NCI-H446 treated with DMSO at 0.1 percent for 48 hours (cell line): ENCODE measurements at places on chromosomes 13 and 19.

DNA sequence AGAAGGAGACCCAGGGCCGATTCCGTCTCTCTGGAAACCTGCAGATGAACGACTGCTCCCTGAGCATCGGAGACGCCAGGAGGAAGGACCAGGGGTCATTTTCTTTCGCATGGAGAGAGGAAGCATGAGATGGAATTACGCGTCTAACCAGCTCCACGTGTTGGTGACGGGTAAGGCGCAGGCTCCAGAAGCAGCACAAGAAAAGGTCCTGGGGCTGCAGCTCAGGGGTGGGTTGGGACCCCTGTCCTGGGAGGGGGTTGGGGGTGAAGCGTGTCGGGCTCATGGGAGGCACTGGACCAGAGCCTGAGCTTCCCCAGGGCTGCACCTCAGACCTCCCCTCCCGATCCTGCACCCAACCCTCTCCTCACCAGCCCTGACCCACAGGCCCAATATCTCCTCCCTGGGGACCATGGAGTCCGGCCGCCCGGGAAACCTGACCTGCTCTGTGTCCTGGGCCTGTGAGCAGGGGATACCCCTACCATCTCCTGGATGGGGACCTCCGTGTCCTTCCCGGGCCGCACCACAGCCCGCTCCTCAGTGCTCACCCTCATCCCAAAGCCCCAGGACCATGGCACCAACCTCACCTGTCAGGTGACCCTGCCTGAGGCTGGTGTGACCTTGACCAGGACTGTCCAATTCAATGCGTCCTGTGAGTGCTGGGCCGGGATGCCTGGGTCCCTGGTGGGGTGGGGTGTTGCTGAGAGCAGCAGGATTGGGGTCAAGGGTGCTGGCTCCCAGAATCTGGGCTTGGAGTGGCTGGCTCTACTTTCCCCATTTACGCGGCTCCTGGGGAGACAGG is 39.6 kb upstream of the CD33 start:
- no peak for DNase-seq

DNA sequence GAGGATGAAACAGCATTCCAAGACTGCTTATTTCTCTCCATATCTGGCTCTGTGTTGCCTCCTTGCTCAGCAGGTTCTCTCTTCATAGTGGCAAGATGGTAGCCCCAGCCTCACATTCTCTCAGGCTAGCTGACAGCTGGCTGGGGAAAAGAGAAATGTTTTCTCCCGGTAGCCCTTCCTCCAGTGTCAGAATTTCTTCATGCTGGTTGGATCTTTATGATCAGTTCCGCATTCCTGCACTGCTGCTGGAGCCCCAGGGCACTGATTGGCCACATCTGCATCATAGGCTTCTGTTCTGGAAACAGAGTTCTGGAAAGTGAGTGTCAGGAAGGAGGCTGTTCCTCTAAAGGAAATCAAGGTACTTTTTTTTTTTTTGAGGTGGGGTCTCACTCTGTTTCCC is 24.6 kb downstream of the POP4 start:
- DNase-seq, result no peak

- DNase-seq, result no peak
These were observed 2.3 kb downstream of the A1BG start for GRCh38 chr19:58350871-58351557.

DNA sequence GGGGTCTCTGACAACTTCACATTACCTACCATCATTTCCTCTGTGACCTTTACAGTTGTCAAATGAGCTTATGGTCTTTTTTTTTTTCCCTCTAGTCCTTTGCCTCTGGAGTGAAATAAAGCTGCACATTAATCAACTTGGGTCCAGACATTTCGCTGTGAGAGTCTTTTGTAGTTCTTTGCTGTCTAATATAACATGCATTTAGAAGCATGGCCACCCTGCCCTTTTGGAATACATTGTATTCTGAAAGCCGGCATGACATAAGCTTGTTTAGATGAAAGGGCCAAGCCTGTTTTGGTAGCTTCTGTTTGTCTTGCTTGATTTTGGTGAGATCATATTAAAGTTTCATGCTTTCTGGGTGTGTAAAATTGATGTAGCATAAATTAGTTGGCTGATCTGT is 509.8 kb downstream of the DIAPH3 start:
- no peak for DNase-seq

GRCh38 chr19:38335949-38336637 is 463 bp downstream of the CATSPERG start:
- DNase-seq, result peak; percentile 91
